HCEC 1CT (cell line): ENCODE measurements at places on chromosomes 12 and 14.

GRCh38 chr14:64421166-64421565 is 33.0 kb downstream of the MTHFD1 start:
- DNase-seq: peak; percentile 73

GRCh38 chr12:24760162-24760561 is 188.7 kb downstream of the BCAT1 start:
- no peak for DNase-seq

- DNase-seq: no peak
Observed at GRCh38 chr14:101876555-101876938, 87.8 kb upstream of the DYNC1H1 start.

- DNase-seq: no peak
Observed at GRCh38 chr12:54030442-54030801, 2.2 kb downstream of the HOXC6 start.

- no peak for DNase-seq
Observed at GRCh38 chr12:38744041-38744440, 161.3 kb downstream of the CPNE8 start.

DNA sequence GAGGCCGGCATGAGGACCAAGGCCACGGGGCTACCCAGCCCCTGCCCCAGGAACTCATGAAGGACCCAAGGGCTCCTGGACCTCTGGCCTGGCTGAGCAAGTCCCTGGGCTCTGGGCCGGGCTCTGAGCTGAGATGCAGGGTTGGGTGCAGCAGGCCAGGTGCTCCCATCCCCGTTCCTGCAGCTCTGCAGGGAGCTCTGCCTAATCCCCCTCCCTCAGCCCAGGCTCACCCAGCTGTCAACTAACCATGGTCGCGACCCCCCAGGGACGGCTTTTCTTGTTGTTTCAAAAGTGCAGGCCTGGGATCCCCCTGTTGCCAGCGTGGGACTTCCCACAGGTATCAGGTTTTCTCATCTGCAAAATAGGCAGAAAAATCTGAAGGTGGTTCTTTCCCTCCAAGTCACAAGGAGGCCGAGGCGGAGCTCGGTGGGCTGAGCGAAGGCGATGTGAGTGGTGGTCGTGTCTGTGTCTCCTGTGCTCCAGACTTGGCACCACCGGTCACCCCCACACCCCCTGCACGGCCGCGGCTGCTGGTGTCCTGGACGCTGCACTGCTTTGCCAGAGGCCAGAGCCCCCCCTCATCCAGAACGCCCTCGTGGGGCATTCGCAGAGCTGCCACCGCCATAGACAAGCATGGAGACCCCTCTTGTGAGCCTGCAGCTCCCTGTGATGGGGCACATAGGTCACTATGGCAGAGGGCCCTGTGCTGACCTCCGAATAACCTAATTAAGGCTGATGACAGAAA is 22.5 kb upstream of the GALNT9 start:
- DNase-seq: no peak

DNA sequence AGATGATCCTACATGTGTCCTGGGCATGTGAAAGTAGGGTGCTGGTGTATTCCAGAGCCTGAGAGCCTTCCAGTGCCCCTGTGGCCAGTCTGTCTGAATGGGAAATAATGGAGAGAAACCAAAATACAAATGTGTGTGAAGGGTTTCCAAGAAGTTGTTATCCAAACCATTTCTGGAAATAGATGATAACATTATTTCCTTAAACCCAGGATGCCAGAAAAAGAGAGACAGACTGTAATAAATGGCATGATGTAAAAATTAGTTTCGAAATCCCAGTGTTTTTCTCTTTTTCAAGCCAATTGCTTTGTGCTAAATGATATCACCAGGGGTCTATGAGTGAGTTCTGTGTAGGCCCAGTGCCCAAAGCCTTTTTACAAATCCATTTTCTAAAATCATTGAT is 175.3 kb downstream of the PHLDA1 start:
- no peak for DNase-seq

DNA sequence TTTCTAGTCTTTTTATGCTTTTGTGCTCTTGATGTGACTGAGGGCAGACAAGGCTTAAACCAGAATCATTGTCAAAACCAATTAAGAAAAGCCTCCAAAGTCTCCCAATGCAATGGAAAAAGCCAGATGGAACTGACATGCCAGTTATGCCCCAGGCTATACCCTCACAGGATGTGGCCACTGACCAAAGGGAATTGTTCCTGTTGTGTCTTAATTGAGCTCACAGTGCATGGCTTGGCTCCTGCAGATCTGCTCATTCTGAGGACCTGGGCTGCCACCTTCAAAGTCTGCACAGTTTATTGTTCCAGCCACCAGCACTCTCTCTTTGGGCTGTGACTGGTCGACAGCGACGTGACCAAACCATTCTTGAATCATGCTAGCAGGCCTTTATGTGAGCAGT is 17.1 kb upstream of the BICD1 start:
- DNase-seq: no peak

GRCh38 chr12:104741077-104741476 is 217.0 kb downstream of the SLC41A2 start:
- DNase-seq: no peak

GRCh38 chr14:44113769-44114730 is 393.0 kb downstream of the FSCB start:
- DNase-seq: no peak

GRCh38 chr14:75140620-75141019 is 13.8 kb upstream of the NEK9 start:
- DNase-seq: no peak

GRCh38 chr14:60003991-60004390 is 84.0 kb downstream of the LRRC9 start:
- DNase-seq: no peak
